Activated naive CD8-positive, alpha-beta T cell treated with anti-CD3 and anti-CD28 coated beads for 36 hours (primary cell): ENCODE measurements at places on chromosomes 6 and 20. TPM values are rescaled to one million over a fixed set of nuclear protein-coding genes. Genes with fewer than 3 reads are reported as not detected.

GCNT2 gene
- 4.1 TPM for total RNA-seq

LIN28B gene
- 0.18 TPM for total RNA-seq

DNA sequence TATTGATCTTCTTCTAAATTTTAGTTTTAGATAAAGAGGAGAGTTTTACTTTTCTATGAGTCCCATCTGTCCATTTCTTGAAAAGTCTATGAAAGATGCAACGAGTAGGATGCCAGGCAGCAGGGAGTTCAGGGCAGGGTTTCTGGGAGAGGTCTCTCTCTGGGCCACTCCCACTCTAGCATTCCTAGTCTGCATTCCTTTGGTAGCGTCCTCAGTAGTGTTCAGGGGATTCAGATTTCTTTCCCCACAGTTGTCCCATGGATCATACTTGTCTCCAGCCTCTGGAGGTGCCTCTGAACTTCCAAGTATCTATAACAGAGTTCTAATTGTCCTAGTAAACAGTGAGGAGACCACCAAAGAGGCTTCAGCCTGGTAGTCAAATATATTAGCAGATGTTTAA is 225.3 kb downstream of the RIMS1 start:
- H3K27ac ChIP-seq = no peak overlapping the region
- H3K27me3 ChIP-seq = no peaks in the 10 kb centered on the region
- DNase-seq = no peak
- H3K4me1 ChIP-seq = no peaks in the 10 kb centered on the region
- H3K36me3 ChIP-seq = no peaks in the 10 kb centered on the region

- peaks cover 11% of the 10 kb centered on the region for H3K4me1 ChIP-seq
- no peak overlapping the region for H3K27ac ChIP-seq
- no peaks in the 10 kb centered on the region for H3K27me3 ChIP-seq
- H3K4me3 ChIP-seq = no peak overlapping the region
- no peak for DNase-seq
- H3K36me3 ChIP-seq = no peaks in the 10 kb centered on the region
Observed at GRCh38 chr6:18503593-18504231, 116.6 kb downstream of the RNF144B start.

GRCh38 chr6:53175027-53175426 is 26.4 kb upstream of the GCM1 start:
- H3K4me1 ChIP-seq = peaks cover 8% of the 10 kb centered on the region
- H3K36me3 ChIP-seq = no peaks in the 10 kb centered on the region
- no peak for DNase-seq
- H3K4me3 ChIP-seq = no peak overlapping the region
- no peaks in the 10 kb centered on the region for H3K27me3 ChIP-seq
